ENCODE measurements at places on chromosomes 5 and 9. TPM values are rescaled to one million over a fixed set of nuclear protein-coding genes. Genes with fewer than 3 reads are reported as not detected.
A peak's percentile ranks its signal among the peaks of the same experiment; 100 is the strongest.

DNA sequence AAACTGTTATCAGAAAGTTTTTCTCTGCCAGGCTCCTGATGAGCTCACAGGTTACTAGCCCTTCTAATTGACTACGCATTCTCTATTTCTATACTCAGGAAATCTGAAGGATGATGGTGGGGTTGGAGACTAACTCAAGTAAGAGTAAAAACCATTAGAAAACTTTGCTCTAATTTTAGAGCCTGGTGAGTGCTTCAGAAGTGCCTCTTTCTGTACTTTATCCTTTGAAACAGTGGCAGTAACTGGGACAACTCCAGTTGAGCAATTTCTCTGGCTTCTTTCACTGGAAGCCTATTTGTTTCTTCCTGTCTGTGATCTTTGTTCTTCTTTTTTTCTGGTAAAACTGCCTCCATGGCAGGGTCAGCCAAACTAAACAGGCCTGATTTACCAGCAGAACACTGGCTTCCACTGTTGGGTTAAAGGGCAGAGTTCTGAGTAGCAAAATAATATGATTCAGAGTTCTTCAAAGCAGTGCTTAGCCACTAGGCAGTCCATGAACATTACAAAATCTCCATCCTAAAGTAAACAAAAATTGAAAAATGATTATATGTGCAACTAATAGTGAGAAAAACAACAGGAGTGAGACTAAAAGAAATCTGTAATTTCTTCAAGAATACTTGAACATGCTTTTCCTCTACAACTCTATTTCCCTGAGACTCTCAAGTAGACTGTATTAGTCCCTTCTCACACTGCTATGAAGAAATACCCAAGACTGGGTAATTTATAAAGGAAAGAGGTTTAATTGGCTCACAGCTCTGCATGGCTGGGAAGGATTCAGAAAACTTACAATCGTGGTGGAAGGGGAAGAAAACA, 79.8 kb downstream of the MROH2B start:
- ATAC-seq = peak; percentile 98

GRCh38 chr5:133059621-133060020, 7.8 kb downstream of the HSPA4 start:
- ATAC-seq = no peak

DNA sequence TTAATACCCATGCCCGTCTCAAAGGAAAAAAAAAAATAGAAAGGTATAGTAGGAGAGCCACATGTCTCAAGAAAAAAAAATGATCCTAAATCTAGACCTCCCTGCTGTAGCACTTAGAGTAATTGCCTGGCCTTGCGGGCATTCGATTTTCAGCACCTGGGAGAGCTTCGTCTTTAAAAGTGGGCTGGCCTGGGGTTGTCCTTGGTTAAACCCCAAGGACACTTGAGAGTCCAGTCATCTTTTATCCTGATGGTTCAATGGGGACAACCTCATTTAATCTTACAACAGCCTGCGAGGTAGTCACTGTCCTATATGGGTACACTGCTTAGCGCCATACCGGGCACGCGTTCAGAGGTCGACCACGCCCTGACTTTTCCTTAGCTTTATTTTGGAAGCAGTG, 60.1 kb downstream of the MAT2B start:
- peak; percentile 13 for ATAC-seq

- no peak for ATAC-seq
These were observed 106.6 kb upstream of the DPYSL3 start for GRCh38 chr5:147616421-147616820.

GRCh38 chr9:107706701-107707427, 217.3 kb upstream of the KLF4 start:
- ATAC-seq = no peak

Gene PIK3R1
- total RNA-seq = 403 TPM

Gene RNF208
- 5.3 TPM for total RNA-seq

Gene GGTA1
- total RNA-seq = 22.2 TPM

Data from gastroesophageal sphincter (tissue), 4 donors.